ENCODE measurements at places on chromosomes 13 and 19. TPM values are rescaled to one million over a fixed set of nuclear protein-coding genes. Genes with fewer than 3 reads are reported as not detected.

The PVR gene
- 25.3 TPM for total RNA-seq

The KLK6 gene
- total RNA-seq, result not detected

The SKA3 gene
- 4.2 TPM for total RNA-seq

The ATP1A3 gene
- not detected for total RNA-seq

The FPR3 gene
- total RNA-seq, result under 0.01 TPM

The CCDC122 gene
- total RNA-seq, result 2.7 TPM

The KLK4 gene
- total RNA-seq, result not detected

The TSKS gene
- total RNA-seq, result under 0.01 TPM

The MUC16 gene
- total RNA-seq, result not detected

The PRR36 gene
- total RNA-seq, result not detected

The ZNF555 gene
- 5.6 TPM for total RNA-seq
